ENCODE measurements at places on chromosomes 4 and X.

- DNase-seq: no peak
Measured at GRCh38 chrX:136646602-136647239, 1.2 kb upstream of the CD40LG start.

- DNase-seq: no peak
Measured at GRCh38 chr4:140367738-140368137, 5.7 kb upstream of the SCOC start.

DNA sequence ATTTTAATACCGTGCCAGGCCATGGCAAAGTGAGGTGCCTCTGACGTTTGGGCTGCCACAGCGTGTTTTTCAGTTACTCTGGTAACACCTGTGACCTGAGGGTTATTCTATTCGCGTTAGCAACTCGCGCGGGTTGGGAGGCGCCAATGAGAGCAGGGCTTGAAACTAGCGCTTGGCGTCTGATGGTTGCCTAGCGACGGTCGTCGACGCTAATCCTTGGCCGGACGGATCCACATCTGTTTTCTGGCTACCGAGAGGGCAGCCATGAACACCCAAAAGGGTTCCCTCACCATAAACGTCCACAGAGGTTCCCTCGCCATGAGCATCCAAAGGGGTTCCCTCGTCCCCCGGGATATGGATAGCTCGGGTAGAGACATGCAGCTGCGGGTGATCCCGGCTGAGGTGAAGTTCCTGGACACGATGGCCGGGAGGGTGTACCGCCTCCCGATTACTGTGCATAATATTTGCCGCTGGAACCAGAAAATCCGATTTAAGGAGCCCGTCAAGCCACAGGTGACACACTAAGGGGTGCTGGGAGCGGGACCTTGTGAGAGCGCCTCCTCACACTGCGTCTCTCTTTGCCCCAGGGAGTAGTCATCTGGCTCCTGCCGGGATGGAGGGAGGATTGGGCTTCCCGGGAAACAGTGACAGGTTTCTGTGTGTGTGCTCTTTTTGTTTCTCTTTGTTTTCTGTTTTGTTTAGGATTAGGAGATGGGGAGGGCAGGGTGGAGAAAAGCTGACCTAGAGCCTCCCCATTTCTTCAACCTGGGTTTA lies at the start of gene CFAP47:
Gene CFAP47, plus strand, starts transcription at position 199 of the 774 bp plus-strand sequence. Its CDS starts 66 bp downstream, at position 265.
- peak; percentile 31 for DNase-seq

- no peak for DNase-seq
Measured at GRCh38 chr4:21882051-21882839, 66.3 kb downstream of the KCNIP4 start.

DNA sequence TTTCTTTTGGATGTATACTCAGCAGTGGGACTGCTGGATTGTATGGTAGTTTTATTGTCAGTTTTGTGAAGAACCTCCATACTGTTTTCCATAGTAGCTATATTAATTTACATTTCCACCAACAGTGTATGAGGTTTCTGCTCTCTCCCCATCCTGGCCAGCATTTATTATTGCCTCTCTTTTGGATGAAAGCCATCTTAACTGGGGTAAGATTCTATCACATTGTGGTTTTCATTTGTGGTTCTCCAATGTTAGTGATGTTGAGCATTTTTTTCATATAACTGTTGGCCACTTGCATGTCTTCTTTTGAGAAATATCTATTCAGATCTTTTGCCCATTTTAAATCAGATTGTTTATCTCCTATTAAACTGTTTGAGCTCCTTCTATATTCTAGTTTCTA lies 27.6 kb downstream of the QRFPR start:
- DNase-seq: no peak

DNA sequence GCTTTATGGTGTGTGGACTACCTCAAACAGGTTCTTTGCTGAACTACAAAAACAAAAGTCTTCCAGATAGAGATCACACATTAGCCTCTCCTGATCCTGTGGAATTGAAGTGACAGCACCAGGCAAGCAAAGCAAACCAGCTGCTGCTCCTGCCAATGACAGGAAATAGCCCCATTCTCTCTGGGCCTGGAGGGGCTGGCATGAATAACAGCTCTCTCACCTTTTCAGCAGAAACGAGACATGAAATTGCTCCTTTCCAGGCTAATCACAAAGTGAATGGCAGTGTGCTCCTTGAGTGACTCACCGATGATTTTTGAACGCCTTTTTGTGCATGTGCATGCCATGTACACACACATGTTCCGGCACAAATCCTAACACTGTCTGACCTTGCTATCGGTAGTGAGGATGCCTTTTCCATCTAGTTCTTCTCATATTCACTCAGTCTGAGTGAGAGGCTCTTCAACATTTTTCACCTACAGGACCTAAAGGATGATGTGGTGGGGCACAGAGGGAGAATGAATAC lies 24.4 kb downstream of the MFAP3L start:
- DNase-seq: no peak

DNA sequence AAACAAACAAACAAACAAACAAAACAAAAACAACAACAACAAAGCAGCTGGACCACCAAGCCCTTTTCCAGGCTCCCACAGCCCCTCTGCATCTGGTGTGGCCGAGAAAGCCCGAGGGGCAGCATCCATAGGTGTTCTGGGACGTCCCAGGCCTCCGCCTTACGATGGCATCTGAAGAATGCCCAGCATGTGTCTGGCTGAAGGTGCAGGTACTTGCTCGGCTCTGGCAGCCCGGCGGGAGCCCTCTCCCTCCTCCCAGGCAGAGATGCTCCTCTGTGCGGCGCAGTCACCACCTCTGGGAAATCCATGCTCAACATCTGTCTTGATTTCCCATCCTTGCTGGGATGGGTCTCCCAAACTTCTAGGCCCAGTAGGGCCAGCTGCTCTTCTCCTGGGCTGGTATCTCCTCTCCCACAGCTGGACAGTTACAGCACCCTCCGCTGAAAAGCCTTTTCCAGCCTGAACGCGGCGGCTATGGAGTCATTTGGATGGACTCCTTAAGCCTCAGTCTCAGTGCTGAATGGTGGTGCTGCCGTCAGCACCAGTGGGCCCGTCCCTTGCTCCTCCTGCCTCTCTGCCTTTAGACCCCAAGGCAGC lies 4.3 kb downstream of the PSAPL1 start:
- no peak for DNase-seq

GRCh38 chr4:83228231-83228630 lies 56.4 kb downstream of the COQ2 start:
- no peak for DNase-seq

DNA sequence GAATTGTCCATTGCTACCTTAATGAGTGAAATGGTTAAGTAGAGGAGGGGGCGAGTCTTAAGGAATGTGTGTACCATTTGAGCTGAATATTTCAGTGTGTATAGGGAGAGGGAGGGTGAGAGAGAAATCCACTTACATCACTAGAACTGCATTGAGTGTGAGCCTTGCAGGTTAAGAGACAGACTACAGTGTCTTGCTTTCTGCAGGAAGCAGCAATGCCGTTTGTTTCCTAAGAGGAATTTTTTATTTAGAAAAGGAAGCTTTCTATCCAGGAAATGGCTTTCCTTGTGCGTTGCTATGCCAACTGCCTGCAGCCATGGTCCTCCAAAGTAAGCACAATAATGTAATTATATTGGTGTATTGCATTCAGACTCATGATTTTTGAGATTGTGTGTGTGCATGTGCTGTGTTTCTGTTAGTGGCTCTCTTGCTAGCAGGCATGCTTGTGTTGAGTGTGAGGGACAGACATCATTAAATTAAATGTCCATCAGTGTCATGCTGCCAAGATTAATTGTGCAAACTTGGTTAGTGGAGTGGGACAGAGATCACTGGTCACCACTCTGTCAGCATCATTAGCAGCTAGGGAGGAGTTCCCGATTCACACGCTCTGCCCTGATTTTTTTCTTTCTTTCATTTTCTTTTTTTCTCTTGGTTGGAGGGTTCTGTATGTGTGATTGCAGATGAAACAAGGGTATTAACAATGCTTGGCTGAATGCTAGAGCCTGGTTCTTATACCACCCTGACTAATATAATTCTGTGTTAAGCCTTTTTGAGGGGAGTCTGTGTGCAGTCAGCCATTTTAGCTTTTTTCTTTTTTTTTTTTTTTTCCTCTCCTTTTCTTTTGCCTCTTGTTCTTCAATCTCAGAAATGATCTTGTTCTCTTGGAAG lies 164.3 kb downstream of the RAPGEF2 start:
- no peak for DNase-seq

DNA sequence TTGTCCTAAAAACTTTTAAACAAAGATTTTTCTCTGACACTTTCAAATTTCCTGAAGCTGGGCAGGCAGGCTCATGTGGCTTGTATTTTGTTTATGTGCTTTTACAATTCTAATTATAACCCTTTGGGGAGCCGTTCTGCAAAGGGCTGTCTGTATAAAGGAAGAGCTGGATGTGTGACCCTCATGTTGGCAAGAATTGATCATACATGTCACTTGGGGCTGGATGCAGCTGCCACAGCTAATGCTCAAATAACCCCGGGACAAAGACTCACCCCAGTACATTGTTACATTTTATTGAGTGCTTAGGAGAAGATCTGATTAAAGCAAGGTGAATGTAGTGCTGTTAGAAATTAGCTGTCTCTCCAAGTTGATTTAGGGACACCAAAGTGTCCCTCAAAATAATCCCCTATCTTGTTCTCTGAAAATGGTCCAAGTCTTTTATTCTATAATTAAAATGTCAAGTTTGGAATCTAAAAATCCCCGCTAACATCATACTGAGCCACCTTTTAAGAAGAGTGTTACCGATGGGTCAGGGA lies 13.0 kb upstream of the DAPP1 start:
- DNase-seq: no peak

DNA sequence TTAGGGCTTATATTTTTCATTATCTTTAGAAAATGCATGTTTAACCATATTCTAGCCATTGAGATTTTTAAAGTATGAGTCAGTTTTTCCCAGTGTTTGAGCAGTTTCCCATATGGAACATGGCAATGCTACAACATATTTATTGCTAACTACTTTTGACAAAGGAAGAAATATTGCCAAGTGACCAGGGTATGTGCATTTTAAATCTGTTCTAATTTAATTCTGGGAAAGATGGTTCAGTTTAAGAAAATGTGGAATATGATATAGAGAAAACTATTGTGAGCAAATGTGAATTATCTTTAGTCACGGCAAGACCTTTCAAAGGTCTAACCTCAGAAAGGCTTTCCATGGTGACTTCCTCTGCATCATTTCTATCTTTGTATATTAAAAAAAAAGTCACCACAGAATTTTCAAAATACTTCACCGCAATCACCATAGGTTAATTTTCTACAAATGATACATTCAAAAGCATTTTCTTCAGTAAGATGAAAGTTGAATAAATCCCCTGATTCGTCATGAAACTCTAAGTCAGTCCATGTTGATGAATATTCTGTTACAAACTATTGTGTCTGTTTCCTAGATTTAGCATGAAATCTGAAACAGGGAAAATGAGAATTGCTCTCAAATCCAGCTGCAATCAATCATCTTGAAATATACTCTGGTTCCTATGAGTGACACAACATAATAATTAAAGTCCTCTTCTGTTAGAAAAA lies 2349.0 kb upstream of the TENM3 start:
- DNase-seq: no peak

GRCh38 chr4:151942971-151943370 lies 182.2 kb upstream of the GATB start:
- peak; percentile 22 for DNase-seq

GRCh38 chr4:186820391-186820891 lies 96.8 kb upstream of the FAT1 start:
- no peak for DNase-seq

DNA sequence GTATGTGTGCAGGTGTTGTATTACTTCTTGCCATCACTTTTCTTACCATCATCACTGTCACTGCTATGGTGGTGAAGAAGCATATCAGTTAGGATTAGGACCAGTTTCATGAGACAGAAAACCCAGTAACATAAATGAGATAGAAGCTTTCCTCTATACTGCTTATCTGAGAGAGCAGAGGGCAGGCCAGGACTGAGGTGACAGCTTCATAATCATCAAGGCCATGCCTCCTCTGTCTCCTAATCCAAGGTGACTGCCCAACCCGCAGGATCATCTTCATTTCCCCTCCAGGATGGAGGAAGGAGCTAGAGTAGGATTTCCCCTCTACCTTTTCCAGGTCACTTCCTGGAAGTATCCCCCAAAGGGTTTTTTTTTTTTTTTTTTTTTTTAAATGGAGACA lies 35.4 kb downstream of the TMEM131L start:
- no peak for DNase-seq

DNA sequence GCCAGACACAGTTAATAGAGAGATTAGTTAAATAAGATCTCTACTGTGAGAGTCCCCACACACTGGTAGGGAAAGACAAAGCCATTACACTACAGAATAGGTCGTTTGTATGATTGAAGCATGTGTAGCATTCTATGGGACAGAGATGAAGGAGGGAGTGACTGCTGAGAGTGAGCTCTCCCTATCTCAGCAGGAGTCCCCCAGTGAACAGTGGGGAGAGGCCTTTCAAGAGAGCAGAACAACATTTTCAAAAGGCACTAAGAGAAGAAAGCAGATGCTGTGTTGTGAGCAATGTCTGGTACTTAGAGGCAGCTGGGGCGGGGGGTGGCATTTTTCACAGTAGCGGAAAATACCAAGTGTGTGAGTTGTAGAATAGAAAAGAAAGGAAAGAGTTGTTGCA lies 413.6 kb downstream of the AFF2 start:
- no peak for DNase-seq

- DNase-seq: no peak
Measured at GRCh38 chrX:137896123-137896522, 330.2 kb downstream of the ZIC3 start.

DNA sequence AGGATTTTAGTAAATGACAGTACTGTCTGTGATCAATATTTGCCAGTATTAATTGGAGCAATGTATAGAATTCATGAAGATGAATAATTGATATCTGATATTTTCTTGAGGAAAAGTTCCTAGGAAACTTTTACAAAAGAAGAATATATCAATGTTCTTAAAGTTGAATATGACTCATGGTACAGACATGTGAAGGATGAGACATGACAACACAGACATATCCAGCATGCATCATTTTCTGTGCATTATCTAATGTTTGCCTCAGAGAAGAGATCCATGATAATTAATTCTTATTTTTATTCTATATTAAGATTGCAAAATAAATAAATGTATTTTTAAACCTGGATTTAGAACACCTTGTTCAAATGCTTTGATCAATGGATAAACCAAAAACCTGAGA lies 452.9 kb upstream of the EPHA5 start:
- DNase-seq: no peak

DNA sequence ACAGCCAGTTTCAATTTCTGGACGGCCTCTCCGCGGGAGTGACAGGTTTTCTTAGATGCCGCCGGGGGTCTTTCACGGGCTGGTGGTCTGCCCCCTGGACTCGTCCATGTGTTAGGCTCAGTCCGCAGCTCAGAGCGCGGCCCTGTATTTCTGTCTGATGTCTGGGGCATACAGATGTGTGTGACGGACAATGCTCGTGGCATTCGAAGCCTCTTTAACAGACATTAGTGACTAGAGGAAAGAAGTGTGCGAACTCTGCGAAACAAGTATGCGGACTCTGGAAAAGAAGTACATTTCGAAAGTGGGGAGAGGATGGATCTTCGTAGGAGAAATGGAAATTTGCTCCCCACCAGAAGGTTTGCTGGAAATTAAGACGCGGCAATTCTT lies 793 bp upstream of the DCUN1D4 start:
- DNase-seq: no peak

- DNase-seq: no peak
Measured at GRCh38 chr4:12583275-12583674, 900.9 kb downstream of the RAB28 start.

Data from left renal pelvis (tissue), 4 donors.